Osteocyte (in vitro differentiated cells): ENCODE measurements at places on chromosomes 4 and X.

- DNase-seq = no peak
Measured at GRCh38 chr4:120843849-120844527, 78.5 kb downstream of the PRDM5 start.

DNA sequence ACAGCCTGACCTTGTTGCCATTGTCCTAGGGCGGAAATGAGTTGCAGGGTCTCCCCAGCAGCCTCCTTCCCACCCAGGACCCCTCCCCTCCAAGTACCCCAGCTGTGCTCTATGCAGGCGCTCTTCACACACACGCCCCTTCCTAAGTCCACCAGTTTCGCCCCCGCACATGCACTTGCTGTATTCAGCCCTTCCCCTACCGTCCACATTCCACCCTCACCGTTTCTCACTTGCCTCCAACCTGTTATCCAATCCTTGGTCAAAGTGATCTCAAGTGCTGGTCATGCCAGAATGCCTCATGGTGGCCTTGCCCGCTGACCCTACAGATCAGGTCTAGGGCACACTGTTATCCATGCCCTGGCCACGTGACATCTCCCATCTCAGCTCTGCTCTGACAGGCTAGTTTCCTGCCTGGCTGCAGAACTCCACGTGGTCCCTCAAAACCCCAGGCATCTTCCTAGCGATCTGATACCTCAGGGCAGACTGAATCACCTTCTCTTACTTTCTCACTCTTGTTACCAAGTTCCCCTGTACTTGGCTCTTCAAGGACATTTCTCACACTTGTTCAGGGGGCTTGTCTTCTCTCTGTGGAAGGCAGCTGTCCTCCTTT is 39.7 kb downstream of the NSG1 start:
- DNase-seq = peak; percentile 70

GRCh38 chrX:3504916-3505315 is 158.5 kb upstream of the MXRA5 start:
- DNase-seq = no peak

DNA sequence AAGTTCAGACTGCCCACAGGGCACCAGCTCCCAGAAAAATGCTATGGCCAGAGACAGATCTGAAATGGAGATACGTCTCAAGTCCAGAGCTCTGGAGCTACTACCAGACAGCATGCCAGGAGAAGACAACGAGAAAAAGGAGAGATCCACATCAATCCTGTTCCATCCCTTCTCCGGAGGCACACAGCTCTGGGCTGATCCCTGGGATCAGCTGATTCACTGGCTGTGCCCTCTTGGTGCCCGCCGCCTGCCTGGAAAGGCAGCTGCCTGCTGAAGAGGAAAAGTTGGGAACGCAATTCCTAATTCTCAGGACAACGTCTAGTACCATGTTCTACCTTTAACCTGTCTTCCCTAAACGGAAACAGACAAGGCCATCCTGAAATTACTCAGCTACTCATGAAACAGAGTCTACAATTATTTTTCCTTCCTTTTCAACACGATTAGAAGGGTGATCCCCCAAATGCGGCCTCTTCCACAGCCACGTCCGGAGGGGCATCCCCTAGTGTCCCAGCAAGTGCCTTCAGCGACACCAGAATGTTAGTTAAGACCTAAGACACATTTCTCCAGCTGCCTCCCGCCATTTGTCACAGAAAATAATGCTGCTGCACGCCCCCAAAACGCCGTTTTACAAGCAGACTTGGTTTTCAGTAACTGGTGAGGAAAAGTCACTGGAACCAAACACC is 2.4 kb downstream of the ZFYVE28 start:
- DNase-seq = no peak

DNA sequence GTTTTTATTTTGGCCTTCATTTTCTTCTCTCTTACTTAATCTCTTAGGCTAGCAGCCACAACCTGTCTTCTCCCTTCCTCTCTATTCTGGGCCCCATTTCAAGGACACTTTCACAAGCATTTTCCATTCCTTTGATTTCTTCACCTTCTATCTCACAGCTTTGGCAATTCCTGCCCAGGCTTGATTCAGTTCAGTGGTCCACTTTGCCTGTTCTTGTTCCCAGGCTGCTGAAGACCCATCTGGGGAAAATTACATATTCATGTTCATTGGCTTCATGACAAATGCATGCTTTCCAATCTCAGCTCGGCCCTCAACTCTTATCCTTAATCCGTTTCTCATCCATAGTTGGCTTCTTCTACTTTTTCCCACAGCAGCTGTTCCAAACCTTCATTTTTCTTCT is 38.7 kb upstream of the LPAR4 start:
- DNase-seq = no peak

DNA sequence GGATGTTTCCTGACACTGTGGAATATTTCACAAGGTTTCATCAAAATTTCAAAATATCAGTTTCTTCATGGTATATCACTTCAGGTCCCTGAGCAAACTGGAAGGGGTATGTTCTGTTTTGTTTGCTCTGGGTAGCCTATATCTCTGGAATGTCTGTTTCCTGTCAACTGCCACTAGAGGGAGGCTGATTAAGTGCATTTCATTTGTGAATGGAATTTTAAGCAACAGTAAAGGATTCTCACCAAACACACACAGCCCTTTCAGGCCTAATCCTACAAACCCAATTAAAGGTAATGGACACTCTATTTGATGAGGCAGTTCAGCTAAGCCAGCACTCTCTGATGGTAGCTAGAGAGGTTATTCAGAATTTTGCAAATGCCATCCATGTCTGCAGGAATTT is 307.1 kb downstream of the TEX13A start:
- DNase-seq = no peak

DNA sequence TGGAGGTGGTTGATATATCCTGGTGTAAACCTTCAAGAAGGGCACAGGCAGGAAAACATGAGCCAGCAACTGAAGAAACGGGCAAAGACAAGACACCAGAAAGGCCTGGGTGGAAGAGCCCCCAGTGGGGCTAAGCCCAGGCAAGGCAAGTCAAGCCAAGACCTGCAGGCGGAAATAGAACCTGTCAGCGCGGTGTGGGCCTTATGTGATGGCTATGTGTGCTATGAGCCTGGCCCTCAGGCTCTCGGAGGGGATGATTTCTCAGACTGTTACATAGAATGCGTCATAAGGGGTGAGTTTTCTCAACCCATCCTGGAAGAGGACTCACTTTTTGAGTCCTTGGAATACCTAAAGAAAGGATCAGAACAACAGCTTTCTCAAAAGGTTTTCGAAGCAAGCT is 7.2 kb downstream of the ZFP42 start:
- no peak for DNase-seq

GRCh38 chrX:23656684-23657083 is 10.6 kb upstream of the PRDX4 start:
- DNase-seq = no peak
